ENCODE measurements at places on chromosomes 5 and 9.

GRCh38 chr9:132590318-132591182 lies 8.1 kb downstream of the BARHL1 start:
- DNase-seq, result no peak

DNA sequence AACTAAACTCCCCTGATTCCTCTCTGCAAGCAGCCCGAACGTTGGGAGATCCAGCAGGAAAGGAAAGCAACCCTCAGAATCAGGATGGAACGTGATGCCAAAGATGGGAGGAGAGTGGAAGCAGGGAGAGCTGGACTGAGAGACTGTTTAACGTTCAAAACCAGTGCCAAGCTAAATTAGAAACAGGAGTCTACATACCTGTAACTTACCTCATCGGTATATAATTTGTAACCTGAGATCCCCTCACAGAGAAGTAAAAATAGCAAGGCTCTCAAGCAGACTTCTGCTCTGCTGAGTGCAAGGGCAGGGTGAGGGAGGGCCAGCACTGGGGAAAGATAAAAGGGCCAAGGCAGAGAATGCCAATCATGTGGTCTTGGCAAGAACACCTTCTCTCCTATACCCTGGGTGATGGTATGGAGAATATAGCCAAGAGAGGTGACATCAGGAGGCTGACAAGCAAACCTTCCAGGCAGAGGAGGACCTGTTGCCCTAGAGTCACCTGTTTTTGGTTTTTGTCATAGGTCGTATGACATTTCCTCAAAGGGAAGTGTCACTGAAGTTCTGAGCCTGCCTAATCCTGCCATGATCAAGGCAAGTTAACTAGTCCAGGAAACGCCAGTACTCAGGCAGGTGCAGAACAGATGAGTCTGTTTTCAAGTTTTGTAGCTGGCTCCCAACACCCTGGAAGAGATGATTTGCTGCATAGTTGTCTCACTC lies 472.0 kb downstream of the NFIB start:
- DNase-seq, result no peak

GRCh38 chr5:29462241-29462640 lies 1731.2 kb upstream of the CDH6 start:
- no peak for DNase-seq

DNA sequence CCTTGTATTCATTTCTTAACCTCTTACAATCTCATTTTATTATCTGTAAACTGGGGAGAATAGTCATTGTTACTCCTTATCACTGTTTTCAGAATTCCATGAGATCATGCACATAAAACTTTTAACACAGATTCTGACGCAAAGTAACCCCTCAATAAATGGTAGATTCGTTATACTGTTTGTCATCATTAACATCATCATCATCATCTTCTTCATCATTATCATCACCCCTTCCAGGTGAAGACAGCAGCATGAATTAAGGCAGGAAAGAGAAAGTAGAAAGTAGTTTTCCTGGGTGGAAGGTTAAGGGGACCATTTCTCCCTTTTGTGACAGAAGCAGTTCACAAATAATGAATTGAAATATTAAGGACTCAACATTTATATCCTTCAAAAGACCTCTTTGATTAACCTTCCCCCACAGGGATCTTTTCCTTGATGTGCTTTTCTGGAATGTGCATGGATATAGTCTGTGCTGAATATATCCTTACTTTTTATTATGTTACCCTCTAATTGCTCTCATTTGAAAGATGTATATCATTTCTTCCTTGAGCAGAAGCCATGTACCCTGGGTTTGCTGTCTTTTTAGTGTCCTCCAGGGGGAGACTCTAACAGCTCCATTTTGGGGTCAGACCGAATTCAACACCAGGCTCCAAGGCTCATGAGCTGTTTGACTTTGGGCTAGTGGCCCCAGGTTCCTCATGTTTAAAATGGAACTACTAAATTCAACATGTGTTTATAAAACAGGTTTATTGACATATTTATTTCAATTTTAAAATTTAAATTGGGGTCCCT lies 1029.9 kb upstream of the WWC1 start:
- DNase-seq, result no peak

DNA sequence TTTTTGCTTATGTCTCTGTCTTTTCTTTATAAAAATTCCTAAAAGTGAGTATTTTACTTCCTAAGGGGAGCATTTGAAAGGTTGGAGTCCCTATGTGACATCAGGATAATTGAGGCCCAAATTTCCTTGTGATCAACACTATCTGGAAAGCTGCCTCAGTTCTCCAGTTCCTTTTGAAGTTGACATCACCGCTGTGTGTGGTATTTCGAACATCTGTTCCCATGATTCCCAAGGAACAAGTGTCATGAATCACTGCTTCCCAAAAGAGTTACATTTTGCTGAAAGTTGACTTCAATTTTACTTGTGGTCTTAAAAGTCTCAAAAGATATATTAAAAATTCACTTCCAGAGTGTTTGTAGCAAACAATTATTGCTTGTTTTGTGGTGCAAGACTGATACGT lies 452.1 kb upstream of the RGMB start:
- DNase-seq, result no peak

DNA sequence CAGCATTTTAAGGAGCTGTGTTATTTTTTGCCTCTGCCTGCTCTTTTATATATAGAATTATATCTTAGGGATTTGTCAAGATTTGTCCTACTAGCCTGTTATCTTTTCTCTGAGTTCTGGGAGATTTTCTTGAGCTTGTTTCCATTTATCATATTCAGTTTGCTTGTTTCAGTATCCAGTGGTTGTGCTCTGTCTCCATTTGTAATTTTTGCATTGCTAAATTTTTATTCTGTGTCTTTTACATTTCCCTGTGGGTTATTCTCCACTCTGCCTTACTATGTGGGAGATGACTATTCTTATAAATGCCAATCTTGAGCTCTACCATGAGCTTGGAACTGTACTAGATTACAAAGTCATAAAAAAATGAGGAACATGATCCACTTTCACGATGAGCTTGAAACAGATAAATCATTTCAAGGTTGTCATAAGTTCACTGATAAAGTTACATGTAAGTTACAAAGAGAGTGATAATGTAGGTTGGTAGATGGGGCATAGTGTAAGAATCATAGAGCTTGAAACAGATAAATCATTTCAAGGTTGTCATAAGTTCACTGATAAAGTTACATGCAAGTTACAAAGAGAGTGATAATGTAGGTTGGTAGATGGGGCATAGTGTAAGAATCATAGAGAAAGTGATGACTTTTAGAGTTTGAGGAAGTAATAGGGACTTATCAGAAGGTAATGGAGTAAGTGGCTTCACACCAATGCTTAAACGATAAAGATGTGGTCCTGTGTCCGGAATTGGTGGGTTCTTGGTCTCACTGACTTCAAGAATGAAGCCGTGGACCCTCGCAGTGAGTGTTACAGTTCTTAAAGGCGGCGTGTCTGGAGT lies 287.3 kb downstream of the ADGRV1 start:
- no peak for DNase-seq

GRCh38 chr5:137632716-137633115 lies 103.2 kb downstream of the KLHL3 start:
- no peak for DNase-seq

DNA sequence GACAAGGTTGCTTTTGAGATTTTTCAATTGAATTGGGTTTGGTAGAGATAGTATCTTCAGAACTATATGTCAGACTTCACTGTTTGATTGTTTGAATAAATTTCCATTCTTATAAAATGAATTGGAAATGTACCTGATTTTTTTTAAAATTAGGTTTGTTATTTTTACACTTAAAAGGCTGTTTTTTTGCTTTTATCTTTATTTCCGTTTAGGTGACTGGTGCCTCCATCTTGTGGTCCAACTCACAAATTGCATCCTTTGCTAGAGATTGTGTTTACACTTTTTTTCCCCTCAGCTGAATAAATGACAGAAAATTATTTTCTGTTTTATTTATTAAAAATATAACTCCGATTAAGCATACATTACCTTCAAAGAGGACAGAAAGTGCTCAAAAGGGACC lies 15.6 kb downstream of the NDUFAF2 start:
- no peak for DNase-seq

DNA sequence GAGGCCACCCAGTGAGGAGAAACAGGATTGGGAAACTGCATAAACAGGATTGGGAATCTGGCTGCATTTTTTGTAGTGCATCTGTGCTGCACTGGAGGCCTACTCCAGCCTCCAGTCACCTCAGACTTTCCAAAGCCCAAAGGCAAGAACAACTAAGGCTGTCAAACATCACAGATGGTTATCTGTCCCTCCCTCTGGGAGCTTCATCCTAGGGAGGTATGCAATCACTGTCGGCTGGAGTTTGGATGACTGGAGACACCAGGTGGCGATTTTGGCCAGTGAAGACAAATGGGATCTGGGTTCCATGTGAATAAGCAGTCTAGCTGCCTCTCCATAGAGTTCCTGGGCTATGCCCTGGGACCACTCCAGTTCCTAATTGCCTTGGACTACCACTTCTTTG lies 9.3 kb upstream of the SPINK13 start:
- DNase-seq, result no peak

DNA sequence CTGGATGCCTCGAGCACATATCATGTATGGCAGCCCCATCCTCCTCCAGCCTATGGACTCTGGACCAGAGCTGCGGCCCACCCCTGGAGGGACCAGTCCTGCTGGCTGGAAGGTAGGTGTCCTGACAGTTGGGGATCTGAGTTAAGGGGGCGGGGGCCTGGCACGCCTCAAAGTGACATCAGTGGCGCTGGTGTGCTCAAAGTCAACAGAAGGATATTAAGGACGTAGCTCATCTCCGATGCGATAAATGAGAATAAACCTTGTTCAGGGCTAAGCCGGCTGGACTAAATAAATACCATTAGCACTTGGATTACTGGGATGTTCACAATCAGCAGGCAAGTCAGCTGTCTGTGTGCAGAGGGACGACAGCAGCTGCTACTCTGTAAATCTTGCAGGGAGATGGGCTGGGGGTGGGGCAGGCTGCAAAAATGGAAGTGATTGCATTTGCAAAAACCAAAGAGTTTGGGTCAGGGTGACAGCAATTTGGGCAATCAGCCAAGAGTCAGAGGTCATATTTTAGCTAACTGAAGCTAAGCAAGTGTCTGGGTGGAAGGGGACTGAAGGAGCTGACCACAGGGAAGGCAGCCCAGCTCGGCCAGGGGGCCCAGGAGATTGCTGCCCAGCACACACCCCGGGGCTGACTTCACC lies 80.0 kb upstream of the LRRTM2 start:
- DNase-seq, result no peak

- no peak for DNase-seq
Observed at GRCh38 chr5:35856765-35857351, at the start of gene IL7R. IL7R (plus strand) TSS chr5:35856891; CDS start chr5:35856978, 87 bp downstream.

GRCh38 chr5:179373101-179373934 lies 28.1 kb upstream of the ADAMTS2 start:
- no peak for DNase-seq

DNA sequence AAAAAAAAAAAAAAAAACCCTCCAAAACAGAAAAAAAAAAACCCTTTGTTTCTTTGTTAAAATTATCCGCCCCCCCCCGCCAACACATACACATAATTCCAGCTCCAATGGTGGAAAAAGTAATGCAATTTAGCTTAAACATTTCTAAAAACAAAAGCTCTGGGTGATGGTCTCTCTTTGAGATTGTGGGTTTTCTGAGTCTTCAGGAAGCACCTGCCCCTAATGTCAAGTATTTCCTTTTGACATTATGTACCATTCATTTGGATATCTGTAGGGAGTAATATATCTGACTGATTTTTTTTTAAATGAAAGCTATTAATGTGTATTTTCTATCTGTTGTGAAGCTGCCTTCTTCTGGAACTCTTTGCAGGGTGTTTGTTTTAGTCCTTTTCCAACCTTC lies 389.7 kb downstream of the TAF11L14 start:
- no peak for DNase-seq

DNA sequence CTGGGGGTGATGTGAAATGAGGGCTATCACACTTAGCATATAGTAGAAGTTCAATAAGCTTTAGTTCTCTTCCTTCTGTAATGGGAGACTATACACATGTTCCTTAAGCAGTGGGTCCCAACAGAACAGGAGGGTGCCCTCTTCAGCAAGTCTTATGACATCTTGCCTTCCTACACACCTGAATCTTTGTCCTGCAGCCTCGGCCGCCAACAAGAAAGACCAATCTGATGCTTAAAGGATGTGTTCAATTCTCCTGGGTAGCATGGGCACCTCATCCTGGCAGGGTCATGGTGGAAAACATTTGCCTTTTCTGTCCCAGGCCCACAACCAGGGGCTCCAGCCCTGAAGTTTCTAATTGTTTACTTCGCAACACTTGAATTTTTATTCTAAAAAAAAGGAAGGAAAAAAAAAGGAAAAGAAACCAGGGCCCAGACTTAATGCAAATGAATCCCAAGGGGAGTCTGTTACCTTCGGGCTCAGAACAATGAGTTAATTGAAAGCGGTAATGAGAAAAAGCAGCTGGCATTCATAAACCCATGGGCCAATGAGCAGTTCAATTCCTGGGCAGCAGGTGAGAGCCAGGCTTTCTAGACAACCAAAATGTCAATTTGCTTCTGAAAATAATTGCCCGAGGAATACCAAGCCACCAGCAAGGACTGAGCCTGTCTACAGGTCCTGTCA lies 26.2 kb upstream of the SMAD5 start:
- no peak for DNase-seq

DNA sequence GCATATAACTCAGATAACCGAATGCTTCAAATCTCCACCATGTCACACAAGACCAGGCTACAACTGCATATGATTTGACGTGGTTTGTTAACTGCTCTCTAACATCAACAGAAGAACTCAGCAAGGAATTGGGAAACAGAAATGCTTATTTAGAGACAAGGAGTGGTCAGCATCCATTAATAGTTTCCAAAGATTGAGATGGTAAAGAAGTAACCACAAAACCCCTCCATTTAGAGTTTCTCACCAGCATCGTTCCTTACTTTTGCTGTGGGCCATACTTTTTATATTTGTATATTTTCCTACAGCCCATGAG lies 25.2 kb downstream of the DPYSL3 start:
- DNase-seq, result no peak

- DNase-seq, result no peak
Observed at GRCh38 chr5:134491841-134492442, 33.5 kb upstream of the JADE2 start.

GRCh38 chr9:131546336-131547084 lies 1.2 kb downstream of the PRRT1B start:
- DNase-seq, result no peak

DNA sequence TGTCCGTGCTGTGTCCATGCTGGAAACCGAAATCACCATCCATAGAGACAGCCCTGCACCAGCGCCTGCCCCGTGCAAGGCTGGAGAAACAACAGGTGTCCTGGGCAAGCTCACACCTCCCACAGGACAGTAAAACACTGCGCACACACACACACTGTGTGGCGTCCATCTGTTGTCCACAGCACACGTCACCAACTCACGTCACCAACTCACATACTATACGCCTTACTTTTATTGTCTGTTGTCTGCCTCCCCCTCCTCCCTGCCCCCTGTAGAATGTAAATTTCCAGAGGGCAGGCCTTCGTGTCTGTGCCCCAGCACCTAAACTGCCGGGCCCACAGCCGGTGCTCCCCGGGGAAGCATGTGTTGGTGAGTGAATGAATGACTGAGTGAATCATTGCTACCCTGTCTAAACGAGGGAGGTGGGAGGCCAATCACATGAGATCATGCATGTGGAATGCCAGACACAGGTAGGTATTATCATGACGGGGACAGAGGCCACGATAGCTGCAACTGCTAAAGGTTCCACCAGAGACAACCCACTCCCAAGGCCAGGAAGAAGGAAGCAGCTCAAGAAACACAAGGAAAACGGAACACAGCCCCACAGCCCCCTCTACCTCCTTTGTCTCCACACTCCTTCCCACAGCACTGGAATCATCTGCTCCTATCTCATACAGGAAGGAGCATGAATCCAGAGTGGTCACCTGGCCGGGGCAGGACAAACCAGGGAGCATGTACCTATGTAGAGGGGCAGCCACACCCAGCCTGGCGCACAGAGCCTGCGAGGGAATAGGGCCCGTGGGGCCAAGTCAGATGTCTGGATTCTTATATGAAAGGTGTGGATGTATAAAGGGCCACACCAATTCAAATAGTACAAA lies 41.9 kb downstream of the STK10 start:
- no peak for DNase-seq
